ENCODE measurements at places on chromosomes 12 and 14.

GRCh38 chr14:80549141-80549540 is 337.8 kb upstream of the DIO2 start:
- no peak for DNase-seq

- no peak for DNase-seq
Measured at GRCh38 chr12:126747530-126748149, 1519.3 kb upstream of the TMEM132C start.

- no peak for DNase-seq
Measured at GRCh38 chr14:41482861-41483260, 123.8 kb upstream of the LRFN5 start.

- DNase-seq: no peak
Measured at GRCh38 chr14:71308671-71309070, 401.4 kb downstream of the PCNX1 start.

- DNase-seq: no peak
Measured at GRCh38 chr12:88303335-88303734, 161.2 kb downstream of the TMTC3 start.

- no peak for DNase-seq
Measured at GRCh38 chr12:11656550-11656949, 7.1 kb downstream of the ETV6 start.

DNA sequence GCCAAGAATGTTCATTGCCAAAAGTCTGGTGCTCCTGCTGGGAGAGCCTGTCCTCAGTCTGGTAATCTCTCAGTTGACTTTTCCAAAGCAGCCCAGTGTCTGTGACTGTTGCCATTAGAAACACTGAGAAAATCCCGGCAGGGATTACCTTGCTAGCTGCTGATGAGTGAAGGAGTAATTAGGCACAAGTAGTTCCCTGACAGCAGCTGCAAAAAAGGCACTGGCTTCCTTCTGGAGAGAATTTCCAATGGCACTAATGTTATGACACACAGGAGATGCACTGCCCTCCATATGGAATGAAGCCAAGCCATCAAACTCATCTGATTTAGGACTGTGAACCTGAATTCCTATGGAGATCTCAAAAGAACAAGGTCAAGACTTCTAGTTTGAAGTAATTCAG is 1321.2 kb upstream of the SEL1L start:
- no peak for DNase-seq

- no peak for DNase-seq
Measured at GRCh38 chr14:29705801-29706200, 221.8 kb downstream of the PRKD1 start.

- no peak for DNase-seq
Measured at GRCh38 chr12:65948320-65949008, 124.2 kb downstream of the HMGA2 start.

GRCh38 chr12:6700646-6701051 is at the start of gene PIANP:
Gene PIANP, minus strand, starts transcription at chr12:6700815. Its CDS starts 2,754 bp downstream, at chr12:6698061.
- DNase-seq: no peak

DNA sequence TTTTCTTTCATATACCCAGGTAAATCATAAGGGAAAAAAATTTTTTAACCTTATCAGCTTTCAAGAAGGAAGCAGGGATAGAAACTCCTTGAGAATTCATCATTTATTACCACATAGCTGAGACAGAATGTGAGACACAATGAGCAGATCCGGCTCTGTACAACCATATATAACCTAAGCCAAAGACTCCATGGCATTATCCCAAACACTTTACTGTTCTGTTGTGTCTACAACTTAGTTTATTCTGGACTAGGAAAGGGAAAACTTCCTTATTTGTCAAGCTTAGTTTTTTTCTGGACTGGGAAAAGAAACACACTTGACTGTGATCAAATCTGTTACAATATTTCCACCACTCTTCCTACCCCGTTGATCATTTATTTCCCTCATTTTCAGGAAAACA is 38.3 kb upstream of the CATSPERB start:
- no peak for DNase-seq

- DNase-seq: no peak
Measured at GRCh38 chr14:32635061-32635719, 303.5 kb upstream of the NPAS3 start.

DNA sequence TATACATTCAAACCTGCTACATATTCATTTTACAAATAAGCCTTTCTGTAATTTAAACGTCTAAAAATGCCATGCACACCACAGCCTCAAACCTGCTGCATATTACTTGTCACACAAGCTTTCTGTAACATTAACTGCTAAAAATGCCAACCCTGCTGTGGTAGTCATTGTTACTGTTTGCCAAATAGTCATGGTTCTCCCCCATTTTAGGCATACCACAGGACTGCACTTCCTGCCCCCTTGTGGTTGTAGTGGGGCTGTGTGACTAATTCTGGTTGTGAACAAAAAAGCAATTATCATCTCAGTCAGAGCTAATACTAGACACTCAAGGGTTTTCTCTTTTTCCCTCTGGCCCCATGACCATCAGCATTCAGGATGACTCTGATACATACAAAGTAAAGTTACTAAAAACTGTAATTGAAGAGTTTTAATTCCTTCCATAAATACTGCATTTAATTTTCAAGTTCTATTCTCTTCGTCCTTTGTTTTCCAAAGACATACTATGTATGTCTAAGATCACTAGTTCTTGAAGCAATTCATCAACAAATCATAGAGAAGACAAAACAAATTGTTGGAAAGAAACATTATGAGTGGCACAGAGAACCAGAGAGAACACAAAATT is 5.7 kb upstream of the SLC35F4 start:
- no peak for DNase-seq

DNA sequence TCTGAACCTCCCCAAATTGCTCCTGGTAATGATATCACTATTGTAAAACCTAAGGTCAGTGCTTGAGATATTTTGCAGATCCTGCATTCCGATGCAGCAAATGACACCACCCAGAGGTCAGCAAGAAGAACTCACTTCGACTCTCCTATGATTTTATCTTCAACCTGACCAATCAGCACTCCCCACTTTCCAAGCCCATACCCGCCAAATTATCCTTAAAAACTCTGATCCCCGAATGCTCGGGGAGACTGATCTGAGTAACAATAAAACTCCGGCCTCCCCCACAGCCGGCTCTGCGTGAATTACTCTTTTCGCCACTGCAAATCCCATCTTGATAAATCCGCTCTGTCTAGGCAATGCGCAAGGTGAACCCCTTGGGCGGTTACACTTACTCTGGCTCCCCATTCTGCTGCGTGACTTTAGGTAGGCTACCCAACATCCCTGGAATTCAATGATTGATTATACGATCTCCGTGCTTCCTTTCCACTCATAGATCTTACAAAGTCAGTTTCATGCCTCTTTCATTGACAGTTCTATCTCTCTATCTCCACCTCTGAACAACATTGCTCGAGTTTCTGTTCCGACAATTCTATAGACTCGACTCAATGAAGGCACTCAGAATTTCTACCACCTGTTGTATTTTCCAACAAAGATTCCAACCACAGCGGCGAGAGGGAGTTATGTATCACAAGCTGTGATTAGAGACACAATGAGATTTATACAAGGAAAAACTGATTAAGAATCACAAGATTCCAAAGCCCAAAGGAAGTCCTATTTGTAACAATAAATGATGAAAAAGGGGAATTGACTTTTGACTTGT is 939 bp downstream of the NPC2 start:
- no peak for DNase-seq

DNA sequence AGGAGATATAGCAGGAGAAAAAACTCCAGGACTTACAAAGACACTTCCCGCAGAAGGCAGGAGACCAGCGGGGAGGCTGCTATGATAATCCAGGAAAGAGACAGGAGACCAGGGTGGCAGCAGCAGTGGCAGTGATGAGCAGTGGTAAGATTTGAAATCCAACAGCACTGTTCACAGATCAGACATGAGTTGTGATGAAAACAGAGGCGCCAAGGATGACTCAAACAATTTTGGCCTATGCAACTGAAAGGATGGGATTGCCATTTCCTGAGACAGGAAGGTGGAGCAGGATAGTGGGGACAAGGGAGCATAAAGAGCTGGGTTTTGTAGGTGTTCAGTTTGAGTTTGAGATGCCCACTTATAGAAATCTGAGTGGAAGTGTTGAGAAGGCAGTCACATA is 108.6 kb upstream of the DYRK2 start:
- DNase-seq: no peak

DNA sequence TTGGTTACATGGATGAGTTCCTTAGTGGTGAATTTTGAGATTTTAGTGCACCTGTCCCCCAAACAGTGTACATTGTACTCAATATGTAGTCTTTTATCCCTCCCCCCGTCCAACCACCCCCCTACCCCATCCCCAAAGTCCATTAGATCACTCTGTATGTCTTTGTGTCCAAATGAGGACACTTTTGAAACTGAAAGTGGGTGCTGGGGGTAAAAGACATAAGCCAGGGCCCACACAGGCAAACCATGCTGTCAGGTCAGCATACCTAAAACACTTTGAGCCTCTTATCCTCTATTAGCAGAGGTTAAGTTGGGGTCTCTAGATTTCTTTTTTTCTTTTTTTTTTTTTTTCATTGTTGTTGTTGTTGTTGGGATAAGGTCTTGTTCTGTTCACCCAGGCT is 31.3 kb upstream of the KICS2 start:
- DNase-seq: no peak

- DNase-seq: no peak
Measured at GRCh38 chr12:88665071-88665470, 84.8 kb upstream of the KITLG start.

GRCh38 chr12:121784460-121784859 is 9.0 kb downstream of the RHOF start:
- no peak for DNase-seq

- no peak for DNase-seq
Measured at GRCh38 chr14:72638021-72638420, 255.9 kb downstream of the DPF3 start.

GRCh38 chr12:31390991-31391390 is 65.0 kb upstream of the SINHCAF start:
- no peak for DNase-seq

GRCh38 chr12:54427106-54427505 is 8.0 kb upstream of the ITGA5 start:
- no peak for DNase-seq

DNA sequence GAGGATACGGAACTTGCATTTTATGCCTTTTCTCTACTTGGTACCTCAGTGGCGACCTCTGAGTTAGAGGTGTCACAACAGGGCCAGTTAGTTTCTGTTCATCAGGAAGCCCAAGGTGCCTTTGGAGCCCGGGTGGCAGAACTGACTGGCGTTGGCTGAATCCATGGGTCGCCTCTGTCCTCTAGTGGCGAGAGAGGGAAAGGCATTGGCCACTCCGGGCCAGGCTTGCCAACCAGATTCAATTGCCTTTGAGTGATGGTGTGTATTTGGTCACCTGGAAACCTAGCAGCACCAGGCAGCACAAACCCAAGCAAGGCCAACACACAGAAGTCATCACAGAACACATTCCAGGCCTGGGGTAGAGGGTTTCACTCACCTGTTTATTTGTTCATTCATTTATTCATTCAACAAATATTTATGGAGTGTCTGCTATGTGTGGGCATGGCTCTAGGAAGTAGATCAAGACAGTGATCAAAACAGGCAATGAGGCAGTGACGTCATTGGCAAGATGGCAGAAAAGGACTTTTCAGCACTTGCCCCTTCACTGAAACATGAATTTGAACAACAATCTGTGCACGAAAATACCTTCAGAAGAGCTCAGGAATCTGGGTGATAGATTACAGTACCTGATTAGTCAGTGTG is 40.5 kb upstream of the KCNA5 start:
- peak; percentile 32 for DNase-seq

GRCh38 chr12:52686756-52687487 is 6.7 kb upstream of the KRT1 start:
- no peak for DNase-seq

DNA sequence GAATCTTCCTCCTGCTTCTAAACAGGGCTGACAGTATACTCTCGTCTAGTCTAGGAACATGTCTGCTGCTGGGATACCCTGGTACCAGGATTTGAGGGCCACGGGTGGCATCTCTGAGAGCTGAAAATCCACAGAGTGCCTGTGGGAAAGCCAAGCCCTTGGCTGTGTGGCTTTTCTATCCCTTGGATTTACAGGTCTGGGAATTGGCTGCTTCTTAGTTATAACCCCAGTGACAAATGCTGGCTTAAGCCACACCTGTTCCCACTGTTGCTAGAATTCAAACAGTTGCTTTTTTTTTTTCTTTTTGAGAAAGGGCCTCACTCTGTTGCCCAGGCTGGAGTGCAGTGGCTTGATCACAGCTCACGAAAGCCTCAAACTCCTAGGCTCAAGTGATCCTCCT is 14.3 kb upstream of the RIN3 start:
- DNase-seq: no peak

- DNase-seq: no peak
Measured at GRCh38 chr14:75064205-75064567, 362 bp upstream of the ACYP1 start.

DNA sequence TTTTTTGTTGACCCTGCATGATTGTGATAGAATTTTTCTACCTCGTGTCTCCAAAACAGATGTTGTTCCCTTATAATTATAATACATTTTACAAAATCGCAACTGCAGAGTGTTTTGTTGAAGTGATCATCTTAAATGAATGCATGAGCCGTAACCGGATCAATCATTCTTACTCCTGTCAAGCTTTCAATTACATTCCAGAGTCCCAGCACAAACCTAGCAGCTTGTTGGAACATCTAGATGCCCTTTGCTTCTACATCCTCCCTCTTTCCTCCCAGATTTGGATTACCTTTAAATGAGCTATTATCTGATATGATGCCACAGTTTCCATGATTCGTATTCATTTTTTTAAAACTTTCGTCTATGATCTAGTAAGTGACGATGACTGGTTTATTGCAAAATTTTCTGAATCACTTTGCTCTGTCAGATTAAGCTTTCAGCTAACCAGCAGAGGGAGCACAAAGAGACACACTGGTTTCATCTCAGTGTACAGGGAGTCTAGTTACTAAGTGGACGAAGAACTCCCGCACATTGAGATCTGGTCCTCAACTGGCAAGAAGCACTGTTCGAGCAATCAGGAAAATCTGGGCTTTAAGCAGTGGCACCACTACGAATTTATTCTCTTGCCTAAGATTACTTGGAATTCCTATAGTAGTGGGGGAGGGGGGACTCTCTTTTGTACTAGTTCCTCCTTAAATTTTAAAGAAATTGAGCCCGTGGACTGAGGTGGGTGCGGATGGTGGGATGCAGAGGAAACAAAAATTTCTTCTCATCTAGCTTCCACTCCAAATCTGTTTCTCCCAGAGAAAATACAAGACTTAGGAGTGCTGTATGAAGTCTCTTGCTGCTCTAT is 40.9 kb downstream of the TSHR start:
- peak; percentile 44 for DNase-seq

GRCh38 chr12:19261773-19262172 is 132.2 kb downstream of the PLEKHA5 start:
- DNase-seq: no peak

DNA sequence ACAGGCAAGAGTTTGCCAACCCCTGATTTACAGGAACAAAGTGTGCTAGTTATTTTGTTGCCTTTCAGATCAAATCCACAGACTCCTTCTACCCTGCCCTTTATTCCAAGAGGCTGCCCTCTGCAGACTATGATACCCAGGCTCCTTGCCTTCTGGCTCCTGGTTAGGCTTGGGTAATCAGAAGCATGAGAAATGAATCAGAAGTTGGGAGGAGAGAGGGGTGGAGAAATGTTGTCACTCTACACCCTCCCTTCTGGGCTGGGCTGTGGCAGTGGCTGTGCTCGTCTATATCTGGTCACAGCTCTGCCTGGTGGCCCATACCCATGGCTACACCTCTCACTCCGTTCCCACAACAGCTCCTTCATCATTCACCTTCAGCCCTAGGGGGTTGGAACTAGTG is 204.6 kb upstream of the PLXNC1 start:
- DNase-seq: no peak

Data from NCI-H187 treated with DMSO at 0.1 percent for 48 hours (cell line).